B cell (primary cell): ENCODE measurements at places on chromosomes 3 and 15. TPM values are rescaled to one million over a fixed set of nuclear protein-coding genes. Genes with fewer than 3 reads are reported as not detected.

The SLC27A2 gene
- 0.41 and 0.49 TPM in 2 replicates for total RNA-seq

GRCh38 chr3:52771334-52771681, 568 bp upstream of the NEK4 start:
- peaks cover 2% of the 10 kb centered on the region for H3K36me3 ChIP-seq
- H3K4me1 ChIP-seq, result peaks cover 12% of the 10 kb centered on the region
- no peaks in the 10 kb centered on the region for H3K27me3 ChIP-seq

DNA sequence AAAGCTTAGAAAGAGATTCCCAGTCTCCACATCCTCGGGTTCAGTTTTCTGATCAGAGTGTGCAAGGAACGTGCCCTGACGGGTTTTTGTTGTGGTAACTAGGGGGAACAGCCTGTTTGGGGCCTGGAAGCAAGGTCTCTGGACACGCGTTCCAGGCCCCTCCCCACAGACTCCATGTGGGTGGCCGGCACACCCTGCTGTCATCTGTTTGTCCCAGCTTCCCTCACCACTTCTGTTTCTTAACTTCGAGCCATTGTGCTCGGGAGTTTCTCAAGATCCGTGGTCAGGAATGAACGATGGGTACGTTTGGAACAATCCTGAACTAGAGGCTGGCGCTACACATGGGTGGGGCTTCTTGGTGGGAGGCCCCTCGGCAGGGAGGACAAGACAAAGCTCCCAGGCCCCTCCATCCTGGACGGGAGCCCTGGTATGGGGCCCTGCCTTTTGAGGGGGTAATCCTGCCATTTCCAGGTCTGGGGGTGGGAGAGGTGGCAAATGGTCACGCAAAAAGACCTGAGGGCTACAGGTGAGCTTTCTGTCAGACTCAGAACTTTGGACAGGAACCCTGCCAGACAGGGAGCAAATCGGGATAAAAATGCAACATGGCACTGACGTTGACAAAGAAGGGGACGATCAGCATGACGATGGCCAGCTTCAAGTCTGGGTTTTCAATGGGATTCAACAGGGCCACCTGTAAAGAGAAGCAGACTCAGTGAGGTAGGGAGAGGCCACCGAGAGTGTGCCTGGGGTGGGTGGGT, 8.5 kb upstream of the MUSTN1 start:
- H3K4me1 ChIP-seq, result no peaks in the 10 kb centered on the region
- no peak overlapping the region for H3K4me3 ChIP-seq
- no peaks in the 10 kb centered on the region for H3K27me3 ChIP-seq
- H3K36me3 ChIP-seq, result no peaks in the 10 kb centered on the region
- H3K27ac ChIP-seq, result no peak overlapping the region

GRCh38 chr3:115092220-115092791, 54.8 kb downstream of the ZBTB20 start:
- no peaks in the 10 kb centered on the region for H3K27me3 ChIP-seq
- H3K27ac ChIP-seq, result no peak overlapping the region
- no peaks in the 10 kb centered on the region for H3K36me3 ChIP-seq
- DNase-seq, result peak; percentile 69

- H3K27ac ChIP-seq, result no peak overlapping the region
- no peaks in the 10 kb centered on the region for H3K36me3 ChIP-seq
- no peak for DNase-seq
- no peak overlapping the region for H3K4me3 ChIP-seq
- H3K27me3 ChIP-seq, result no peaks in the 10 kb centered on the region
- H3K4me1 ChIP-seq, result peaks cover 4% of the 10 kb centered on the region
Observed at GRCh38 chr3:30245858-30246622, 360.4 kb upstream of the TGFBR2 start.

- no peaks in the 10 kb centered on the region for H3K4me1 ChIP-seq
- H3K36me3 ChIP-seq, result peaks cover 20% of the 10 kb centered on the region
- no peak overlapping the region for H3K4me3 ChIP-seq
Observed at GRCh38 chr3:179416681-179417080, 34.6 kb downstream of the GNB4 start.

DNA sequence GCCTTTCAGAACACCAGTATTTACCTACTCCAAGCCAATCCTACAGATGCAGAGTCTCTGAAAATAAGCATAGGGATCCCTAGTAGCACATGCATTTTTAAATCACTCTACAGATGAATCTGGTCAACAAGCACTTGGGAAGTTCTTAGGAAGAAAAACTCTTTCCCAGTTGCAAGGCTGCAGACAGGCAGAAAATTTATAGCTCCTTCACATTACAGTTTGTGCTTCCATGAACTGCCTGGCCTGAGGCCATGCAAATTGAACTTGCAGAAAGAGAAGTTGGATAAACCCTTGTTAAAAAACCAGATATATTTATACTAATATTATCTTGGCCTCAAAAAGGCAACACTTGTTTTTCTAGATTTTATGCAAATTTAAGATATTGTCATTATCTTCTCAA, 256.9 kb downstream of the EPHA3 start:
- H3K36me3 ChIP-seq, result no peaks in the 10 kb centered on the region
- H3K27me3 ChIP-seq, result no peaks in the 10 kb centered on the region
- H3K4me3 ChIP-seq, result no peak overlapping the region
- H3K27ac ChIP-seq, result no peak overlapping the region
- no peaks in the 10 kb centered on the region for H3K4me1 ChIP-seq

The FAM43A gene
- total RNA-seq, result 77.0 and 78.6 TPM in 2 replicates

DNA sequence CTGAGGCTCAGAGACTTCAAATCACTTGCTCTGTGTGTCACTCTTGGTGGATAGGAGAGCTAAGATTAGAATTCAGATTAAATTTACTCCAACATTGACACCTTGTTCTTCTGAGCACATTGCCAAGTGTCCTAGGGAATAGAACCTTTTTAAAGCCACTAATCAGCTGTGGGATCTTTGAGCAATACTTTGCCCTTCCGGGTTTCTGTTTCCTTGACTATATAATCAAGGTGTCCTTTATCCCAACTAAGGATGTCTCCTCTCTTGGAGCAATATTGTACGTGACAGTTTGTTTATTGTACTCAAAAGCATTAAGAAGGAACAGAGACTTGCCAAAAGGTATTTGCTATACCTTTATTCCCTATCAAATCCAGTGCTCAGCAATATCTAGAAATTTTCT, 170.9 kb upstream of the CADPS start:
- no peaks in the 10 kb centered on the region for H3K27me3 ChIP-seq
- H3K36me3 ChIP-seq, result no peaks in the 10 kb centered on the region
- DNase-seq, result no peak
- H3K27ac ChIP-seq, result no peak overlapping the region

DNA sequence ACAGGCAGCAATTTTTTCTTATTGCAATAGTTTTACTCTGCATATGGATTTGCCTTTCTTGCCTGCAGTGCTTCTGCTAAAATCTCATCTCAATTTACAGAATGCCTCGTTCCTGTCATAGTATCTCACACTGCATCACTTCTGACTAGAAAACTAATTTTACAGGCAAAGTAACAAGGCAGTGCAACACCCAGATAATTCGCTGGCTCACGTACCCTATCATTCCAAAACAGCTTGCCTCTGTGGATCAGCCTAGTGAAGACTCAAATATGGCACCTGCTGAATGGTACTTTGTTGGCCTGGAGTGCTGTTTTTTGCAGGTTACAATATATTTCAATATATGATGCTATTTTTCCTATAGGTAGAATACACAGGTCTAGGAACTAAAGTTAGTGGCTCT, 5.3 kb downstream of the EIF5A2 start:
- H3K27me3 ChIP-seq, result no peaks in the 10 kb centered on the region
- H3K27ac ChIP-seq, result no peak overlapping the region
- peaks cover 13% of the 10 kb centered on the region for H3K4me1 ChIP-seq
- no peak for DNase-seq
- no peaks in the 10 kb centered on the region for H3K36me3 ChIP-seq

The NPTN gene
- 40.2 and 40.5 TPM in 2 replicates for total RNA-seq

DNA sequence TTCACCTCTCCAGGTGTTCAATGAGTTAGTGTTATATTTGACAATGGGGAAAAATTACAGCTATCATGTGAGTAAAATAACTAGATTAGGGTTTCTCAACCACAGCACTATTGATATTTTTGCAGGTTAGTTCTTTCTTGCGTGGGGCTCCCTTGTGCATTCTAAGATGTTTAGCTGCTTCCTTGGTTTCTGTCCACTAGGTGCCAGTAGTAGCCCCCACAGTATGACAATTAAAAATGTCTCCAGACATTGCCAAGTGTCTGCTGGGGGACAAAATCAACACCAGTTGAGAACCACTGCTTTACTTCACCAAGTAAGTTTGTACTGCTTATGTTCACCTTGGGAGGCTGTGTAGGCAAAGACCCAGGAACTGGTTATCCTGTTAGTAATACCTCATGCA, 618.7 kb downstream of the EDEM1 start:
- no peak for DNase-seq
- no peaks in the 10 kb centered on the region for H3K27me3 ChIP-seq
- no peaks in the 10 kb centered on the region for H3K4me1 ChIP-seq

DNA sequence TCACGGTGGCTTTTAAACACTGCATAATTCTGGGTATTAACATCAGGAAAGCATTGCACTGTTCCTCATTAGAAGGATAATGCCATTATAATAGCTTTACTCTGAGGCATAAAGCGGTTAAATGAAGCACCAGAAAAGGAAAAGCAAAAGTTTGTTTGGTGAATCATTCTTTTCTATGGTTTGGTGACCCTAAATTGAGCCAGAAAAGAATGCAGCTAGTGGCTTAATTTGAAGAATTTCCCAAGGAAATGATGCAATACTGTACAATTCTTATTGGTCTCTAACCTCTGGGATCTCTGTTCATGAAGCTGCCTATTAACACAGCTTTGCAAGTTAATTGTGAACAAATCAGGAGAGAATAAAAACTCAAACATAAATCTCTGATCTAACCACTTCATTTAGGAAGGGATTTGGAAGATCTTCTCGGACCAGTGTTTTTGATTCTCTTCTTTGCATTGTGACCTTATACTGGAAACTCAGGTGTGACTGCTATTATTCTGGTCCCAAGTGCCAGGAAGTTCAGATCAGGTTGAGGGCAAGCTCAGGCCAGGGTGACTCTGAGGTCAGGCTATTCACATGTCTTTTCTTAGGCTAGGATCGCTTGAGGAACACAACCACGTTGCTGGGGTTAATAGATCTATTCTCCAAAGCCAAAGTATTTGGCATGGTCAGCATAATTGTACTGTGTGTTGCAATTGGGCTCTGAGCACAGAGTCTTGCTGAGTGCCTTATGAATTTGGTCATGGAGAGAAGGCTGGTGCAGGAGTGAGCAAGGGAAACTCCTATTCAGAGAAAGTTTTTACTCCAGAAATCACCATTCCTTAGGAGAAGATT, 11.3 kb upstream of the DLG1 start:
- no peaks in the 10 kb centered on the region for H3K36me3 ChIP-seq
- no peak for DNase-seq
- no peak overlapping the region for H3K27ac ChIP-seq
- no peak overlapping the region for H3K4me3 ChIP-seq

DNA sequence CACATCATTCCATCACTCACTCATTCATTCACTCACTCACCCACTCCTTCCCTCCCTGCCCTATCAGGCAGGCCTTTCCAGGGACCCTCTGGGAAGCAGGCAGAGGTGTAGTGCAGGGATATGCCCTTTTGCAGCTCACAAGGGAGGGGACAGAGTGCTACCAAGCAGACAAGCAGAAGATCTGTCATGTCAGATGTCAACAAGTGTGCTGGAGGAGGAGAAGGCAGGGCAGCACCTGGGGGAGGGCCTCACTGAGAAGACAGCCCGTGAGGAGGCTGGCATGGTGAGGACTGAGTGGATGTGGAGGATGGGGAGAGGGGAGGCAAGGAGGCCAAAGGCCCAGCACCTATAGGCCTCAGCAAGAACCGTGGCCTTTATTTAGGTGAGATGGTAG, 15.3 kb downstream of the ABTB1 start:
- no peak for DNase-seq
- H3K36me3 ChIP-seq, result no peaks in the 10 kb centered on the region
- H3K4me3 ChIP-seq, result no peak overlapping the region
- peaks cover 2% of the 10 kb centered on the region for H3K27me3 ChIP-seq
- peaks cover 6% of the 10 kb centered on the region for H3K4me1 ChIP-seq
